ENCODE measurements at places on chromosomes 7 and 10. TPM values are rescaled to one million over a fixed set of nuclear protein-coding genes. Genes with fewer than 3 reads are reported as not detected.

GRCh38 chr10:126092366-126093215 is 196.2 kb downstream of the FANK1 start:
- DNase-seq, result no peak

DNA sequence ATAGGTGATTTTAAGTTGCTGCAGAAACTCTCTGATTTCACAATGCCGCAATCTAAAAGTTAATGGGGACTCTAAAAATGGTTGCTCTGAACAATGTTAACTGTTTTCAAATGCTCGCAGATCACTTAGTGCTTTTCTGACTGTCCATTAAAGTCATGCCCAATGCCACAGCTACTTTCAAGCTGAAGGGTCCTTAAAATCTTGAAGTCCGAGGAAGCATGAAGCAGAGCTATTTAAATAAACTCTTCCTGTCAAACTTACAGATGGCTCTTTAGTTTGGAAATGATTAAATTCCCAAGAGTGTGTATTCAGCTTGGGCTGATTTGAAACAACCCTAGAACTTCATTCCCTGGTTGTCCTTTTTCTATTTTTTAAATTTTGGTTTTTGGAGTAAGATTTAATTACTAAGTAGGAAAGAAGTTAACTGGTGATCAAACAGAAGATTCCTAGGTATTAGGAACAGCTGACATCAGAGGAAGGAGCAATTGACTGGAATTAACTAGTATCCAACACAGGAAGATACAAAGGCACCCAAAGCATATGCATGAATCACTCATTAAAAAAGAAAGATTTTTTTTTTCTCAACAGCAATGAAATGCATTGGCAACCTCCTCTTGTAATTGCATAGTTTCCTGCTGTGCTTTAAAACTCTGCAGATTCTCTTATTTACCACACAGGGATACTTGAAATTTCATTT is 105.1 kb downstream of the NRP1 start:
- DNase-seq, result peak; percentile 43

GRCh38 chr7:156827587-156828203 is 65.3 kb downstream of the LMBR1 start:
- DNase-seq, result no peak

DNA sequence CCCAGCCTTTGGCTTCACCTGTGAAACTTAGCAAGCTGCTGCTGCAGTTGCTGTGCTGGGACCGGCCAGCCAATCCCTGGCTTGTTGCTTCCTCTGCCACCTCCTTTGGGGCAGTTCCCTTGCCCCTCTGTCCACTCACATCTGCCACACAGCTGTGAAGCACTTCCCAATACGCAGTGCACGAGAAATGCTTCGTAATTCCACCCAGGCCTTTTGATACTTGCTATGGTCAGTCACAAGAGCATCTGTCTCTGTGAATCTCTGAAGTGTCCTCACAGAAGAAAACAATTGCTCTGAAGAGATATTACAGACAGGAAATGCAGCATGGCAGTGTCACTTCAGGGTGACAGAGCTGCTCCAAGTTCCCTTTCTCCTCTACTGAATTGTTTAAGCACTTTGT is 208.5 kb downstream of the PTEN start:
- DNase-seq, result no peak

DNA sequence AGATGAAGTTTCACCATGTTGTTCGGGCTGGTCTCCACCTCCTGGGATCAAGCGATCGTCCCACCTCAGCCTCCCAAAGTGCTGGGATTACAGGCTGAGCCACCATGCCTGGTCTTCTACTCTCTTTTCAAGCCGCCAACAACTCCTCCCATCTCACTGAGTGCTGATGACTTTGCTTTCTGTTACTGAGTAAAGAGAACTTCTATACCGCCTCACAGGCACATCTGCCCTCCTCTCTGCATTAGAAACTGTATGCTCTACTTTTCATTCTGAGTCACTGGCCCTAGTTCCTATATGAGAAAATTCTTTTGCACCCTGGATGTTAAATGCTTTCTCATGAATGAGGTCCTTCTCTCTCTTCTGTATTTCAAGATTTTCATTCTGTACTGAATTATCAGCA is 2.2 kb upstream of the ZNF239 start:
- no peak for DNase-seq

DNA sequence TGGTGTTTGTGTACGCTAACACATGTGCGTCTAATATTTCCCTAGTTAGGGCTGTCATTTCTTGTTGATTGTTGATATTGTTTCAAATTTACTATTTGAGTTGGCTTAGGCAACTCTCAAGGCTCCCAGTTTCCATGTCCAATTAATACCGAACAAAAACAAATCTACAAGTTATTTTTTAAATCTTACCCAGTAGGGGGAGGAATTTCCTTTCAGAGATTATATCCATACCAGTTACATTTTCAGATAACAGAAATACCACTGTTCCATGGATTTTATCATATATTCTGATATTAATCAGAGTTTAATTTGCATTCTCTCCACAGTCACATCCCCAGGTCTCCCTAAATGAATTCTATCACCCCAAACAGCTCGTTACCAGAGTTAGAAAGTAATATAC is 7.2 kb upstream of the AKR1B10 start:
- no peak for DNase-seq

Gene KIF11
- total RNA-seq, result 74.3 TPM
